ENCODE measurements at places on chromosomes 12 and 14.

- DNase-seq: no peak
These were observed 37.0 kb downstream of the CCDC91 start for GRCh38 chr12:28227251-28227650.

DNA sequence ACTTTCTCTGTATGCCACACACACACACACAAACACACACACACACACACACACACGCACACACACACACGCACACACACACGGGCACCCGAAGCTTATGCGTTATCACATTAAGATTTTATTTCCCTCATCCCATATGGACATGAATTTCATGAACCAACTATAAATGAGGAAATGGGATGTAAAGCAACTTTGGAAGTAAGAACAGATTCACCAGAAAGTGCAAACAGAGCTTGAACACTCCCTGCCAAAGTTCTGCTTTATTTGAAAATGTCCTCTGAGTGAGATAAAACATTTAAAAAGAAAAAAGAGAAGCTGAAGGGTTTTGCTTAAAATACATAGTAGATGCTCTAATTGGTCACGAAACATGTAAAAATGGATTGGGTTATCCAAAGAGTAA lies 90.4 kb upstream of the OTX2 start:
- DNase-seq: no peak

DNA sequence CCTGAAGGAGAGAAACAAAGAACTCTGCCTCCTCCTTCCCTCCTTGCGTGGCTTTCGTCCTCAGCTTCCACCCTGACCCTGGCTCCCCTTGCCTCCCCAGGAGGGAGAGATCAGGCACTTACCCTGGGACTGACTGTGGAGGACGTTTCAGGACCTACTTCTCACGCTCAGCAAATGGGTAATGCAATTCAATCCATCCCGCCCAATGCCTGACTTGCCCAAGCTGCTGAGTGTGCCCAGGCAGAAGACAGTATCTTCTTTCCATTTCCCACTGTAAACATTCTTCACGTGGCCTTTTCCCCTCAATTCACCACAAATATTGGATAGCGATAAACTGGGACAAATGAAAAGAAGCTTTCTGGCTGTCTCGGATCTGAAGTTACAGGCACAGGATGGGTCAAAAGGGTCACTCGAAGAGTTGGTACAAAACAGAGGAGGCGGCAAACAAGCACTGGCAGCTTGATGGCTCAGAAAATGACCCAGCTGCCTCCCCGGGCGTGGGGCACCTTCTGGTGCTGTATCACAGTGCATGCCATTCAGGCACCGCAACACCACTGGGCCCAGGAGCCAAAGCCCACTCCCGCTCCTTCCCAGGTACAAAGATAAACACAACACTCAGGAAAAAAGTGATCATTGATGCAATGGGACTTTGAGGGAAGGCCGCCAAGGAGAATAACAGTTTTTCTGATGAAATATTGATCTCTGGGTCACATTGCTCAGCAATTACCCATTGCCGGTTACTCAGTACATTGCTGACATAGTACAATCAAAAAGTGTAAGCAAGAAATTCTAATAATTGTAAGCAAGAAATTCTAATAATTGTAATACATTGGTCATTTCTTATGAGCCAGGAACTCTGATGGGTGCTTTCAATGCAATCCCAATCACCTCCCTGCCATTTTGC lies 65.8 kb downstream of the TRIM9 start:
- no peak for DNase-seq

GRCh38 chr12:12890543-12891079 lies 751 bp upstream of the GPRC5A start:
- DNase-seq: no peak

DNA sequence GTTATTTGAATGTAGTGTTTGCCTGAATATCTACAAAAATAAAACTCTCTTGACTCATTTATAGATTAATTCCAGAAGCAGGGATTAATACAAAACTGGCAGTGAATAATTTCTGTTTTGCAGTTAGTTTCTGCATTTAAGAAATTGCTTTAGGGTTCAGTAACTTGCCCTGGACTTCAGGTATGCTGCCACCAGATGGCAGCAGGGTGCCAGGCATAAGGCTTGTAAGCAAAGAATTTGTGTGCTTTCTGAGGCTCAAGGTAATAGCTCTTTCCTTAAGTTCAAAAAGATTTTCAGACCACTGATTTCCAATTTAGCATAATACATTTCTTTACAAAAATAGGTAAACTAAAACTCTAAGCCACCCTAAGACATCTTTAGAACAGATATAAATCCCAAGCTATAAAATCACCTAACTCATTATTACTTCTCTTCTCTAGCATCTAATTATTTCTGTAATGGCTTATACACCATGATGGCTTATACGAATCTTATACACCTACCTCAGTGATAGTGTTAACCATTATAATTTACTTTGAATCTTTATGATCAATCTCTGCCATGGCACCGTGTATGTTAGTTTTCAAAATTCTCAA lies 398.3 kb downstream of the APAF1 start:
- DNase-seq: peak; percentile 1

- no peak for DNase-seq
These were observed 855 bp downstream of the MNAT1 start for GRCh38 chr14:60735416-60735815.

DNA sequence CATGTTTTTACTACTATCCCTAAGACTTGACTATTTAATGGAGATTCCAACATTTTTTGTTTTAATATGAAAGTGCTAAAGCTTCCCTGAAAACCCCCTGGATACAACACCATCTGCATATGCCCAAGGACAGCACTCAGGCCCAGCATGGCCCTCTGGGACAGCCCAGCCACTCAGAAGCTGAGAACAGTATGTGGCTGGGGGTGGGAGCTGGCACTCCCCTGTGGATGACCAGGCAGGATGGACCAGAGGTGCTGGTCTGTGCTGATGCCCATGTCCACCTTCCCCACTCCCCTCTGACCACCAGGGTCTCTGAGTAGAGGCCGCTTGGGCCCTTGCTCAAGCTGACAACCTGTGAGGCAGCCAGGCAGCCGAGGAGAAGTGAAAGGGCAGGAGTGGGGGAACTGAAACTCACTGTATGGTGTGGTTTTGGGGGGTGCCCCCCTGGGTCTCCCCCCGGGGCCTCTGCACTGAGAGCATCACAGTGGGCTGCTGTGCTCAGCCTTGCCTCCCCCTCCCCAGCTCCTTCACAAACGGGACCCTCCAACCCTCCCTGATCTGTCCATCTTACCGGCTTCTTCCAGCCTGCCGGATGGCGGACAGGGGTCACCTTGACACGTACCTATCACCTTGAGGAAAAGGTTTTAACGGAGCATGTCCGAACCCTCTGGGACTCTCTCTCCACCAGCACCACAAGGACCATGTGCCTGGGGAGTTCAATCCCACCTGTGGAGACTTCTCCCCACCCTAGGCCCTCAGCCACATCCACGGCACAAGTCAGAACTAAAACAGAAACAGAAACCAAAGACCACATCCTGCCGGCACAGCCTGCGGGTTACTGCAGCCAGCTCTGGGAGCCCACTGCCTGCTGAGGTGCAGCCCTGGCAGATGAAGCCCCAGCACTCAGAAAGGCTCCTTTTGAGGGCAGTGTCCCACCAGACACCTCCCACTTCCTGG lies at the start of gene TMEM229B:
TSS of gene TMEM229B (minus strand) at position 785 of the 957 bp plus-strand sequence. CDS start 14,798 bp downstream, outside the sequence.
- peak; percentile 54 for DNase-seq

GRCh38 chr14:82855912-82856391 lies 1322.3 kb upstream of the SEL1L start:
- DNase-seq: no peak

- no peak for DNase-seq
These were observed 1.5 kb downstream of the MAP4K5 start for GRCh38 chr14:50530794-50531365.

- no peak for DNase-seq
These were observed 31.1 kb downstream of the SSH1 start for GRCh38 chr12:108826101-108826806.

- no peak for DNase-seq
These were observed 55.3 kb upstream of the ACSS3 start for GRCh38 chr12:81022531-81022930.

- no peak for DNase-seq
These were observed 127.9 kb upstream of the DYRK2 start for GRCh38 chr12:67520606-67521005.

DNA sequence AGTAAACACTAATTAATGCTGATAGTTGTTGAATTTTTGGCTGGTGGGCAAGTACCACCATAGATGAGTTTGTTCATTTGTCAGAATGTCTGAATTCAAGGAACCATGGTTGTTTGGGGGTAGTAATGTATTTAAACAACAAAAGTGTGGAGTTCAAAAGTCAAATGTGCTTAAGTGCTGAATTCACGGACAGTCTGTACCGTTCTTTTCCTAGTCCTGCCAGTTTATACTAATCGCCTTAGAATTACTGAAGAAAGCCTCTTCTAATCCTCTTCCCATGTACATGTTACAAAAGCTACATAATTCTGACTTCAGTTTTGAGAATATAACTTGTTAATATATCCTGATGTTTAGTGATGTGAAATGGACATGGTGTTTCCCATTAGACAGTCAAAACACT lies 2.7 kb downstream of the NAA25 start:
- DNase-seq: no peak

- no peak for DNase-seq
These were observed 216.2 kb downstream of the PELI2 start for GRCh38 chr14:56334458-56334857.

GRCh38 chr12:24902511-24903328 lies 46.2 kb downstream of the BCAT1 start:
- no peak for DNase-seq

All from activated T-helper 9 cell treated with anti-CD3 and anti-CD28 coated beads, Interleukin-2, amount 50 U/mL, for 16 hours (primary cell).